SK-N-SH (cell line): ENCODE measurements at places on chromosomes 6 and 20. TPM values are rescaled to one million over a fixed set of nuclear protein-coding genes. Genes with fewer than 3 reads are reported as not detected.

The PTCRA gene
- polyA plus RNA-seq = not detected in 2 replicates

The SAMD10 gene
- 11.0 and 11.6 TPM in 2 replicates for polyA plus RNA-seq

The TRIM39 gene
- 6.5 and 7.4 TPM in 2 replicates for polyA plus RNA-seq

DNA sequence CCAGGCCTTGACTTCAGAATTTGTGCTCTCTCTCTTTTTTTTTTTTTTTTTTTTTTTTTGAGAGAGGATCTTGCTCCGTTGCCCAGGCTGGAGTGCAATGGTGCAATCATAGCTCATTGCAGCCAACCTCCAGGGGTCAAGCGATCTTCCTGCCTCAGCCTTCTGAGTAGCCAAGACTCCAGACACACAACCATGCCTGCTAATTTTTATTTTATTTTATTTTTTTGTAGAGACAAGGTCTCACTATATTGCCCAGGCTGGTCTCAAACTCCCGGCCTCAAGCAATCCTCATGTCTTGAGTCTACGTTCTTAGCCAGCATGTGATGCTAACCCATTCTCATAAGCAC is 19.4 kb downstream of the TGM2 start:
- H3K4me1 ChIP-seq = peaks cover 30% of the 10 kb centered on the region
- no peak overlapping the region for H3K4me3 ChIP-seq
- no peaks in the 10 kb centered on the region for H3K27me3 ChIP-seq
- no peak for DNase-seq

GRCh38 chr20:50918403-50918802 is 12.8 kb downstream of the ADNP start:
- H3K27ac ChIP-seq = peak overlapping the region; percentile 71
- H3K36me3 ChIP-seq = peaks cover 28% of the 10 kb centered on the region
- no peak overlapping the region for H3K4me3 ChIP-seq
- H3K27me3 ChIP-seq = no peaks in the 10 kb centered on the region
- peaks cover 49% of the 10 kb centered on the region for H3K4me1 ChIP-seq

- no peaks in the 10 kb centered on the region for H3K27me3 ChIP-seq
- H3K36me3 ChIP-seq = no peaks in the 10 kb centered on the region
- H3K4me3 ChIP-seq = no peak overlapping the region
- no peak for DNase-seq
- no peaks in the 10 kb centered on the region; the same call in 1 of the 2 replicates for H3K4me1 ChIP-seq
- no peak overlapping the region for H3K27ac ChIP-seq
These were observed 164.3 kb upstream of the OGFRL1 start for GRCh38 chr6:71124340-71124739.

DNA sequence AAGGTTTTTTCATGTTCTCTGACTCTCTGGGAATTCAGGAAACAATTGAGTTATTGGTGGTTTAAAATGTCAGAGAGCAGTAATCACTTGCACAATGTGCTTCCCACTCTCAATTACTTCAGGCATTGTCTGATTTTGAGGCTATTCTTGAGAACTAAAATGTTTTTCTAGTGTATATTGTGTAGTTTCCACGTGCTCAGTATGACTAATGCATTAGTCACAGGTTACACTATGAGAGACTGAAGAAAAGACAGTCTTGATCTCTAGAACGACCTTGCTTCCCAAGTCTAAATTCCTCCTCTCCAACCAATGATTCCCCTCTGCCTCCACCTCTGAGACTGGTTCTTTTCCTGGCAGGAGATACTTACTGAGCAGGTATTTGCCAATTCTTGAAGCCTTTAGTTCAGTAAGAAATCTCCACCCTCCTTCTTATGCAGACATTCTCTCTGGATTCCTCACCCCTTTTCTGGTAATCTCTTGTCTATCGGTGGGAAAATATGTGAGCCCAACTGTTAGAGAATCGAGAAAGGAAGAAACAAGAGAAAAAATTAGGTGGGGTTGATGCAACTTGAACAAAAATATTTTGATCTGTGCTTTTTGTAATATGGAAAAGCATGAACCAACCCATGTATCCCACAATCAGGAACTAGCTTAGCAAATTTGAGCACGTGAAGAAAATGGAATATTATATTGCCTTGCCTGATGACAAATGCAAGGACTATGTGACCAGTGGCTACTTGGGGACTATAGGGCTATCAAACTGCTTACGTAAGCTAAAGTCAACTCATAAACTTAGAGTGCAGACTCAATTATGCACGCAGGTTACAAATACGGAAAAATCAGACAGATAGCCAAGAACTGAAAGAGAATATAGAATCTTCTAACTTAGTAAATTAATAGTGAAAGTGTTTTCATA is 61.1 kb upstream of the SLC22A16 start:
- H3K4me3 ChIP-seq = no peak overlapping the region
- H3K27ac ChIP-seq = peak overlapping the region; percentile 65
- peaks cover 12% of the 10 kb centered on the region for H3K4me1 ChIP-seq
- DNase-seq = no peak
- no peaks in the 10 kb centered on the region for H3K27me3 ChIP-seq
- no peaks in the 10 kb centered on the region for H3K36me3 ChIP-seq

- no peak overlapping the region for H3K27ac ChIP-seq
- H3K27me3 ChIP-seq = no peaks in the 10 kb centered on the region
- H3K4me1 ChIP-seq = peaks cover 10% of the 10 kb centered on the region; the same call in 1 of the 2 replicates
These were observed 75.2 kb upstream of the ADTRP start for GRCh38 chr6:11853678-11854407.

- no peak for DNase-seq
- H3K27ac ChIP-seq = no peak overlapping the region
These were observed 10.7 kb downstream of the ZBTB24 start for GRCh38 chr6:109472132-109472995.

- no peaks in the 10 kb centered on the region for H3K27me3 ChIP-seq
- no peak for DNase-seq
- no peak overlapping the region for H3K4me3 ChIP-seq
- no peaks in the 10 kb centered on the region for H3K4me1 ChIP-seq
- H3K27ac ChIP-seq = no peak overlapping the region
These were observed 23.7 kb downstream of the ACOT13 start for GRCh38 chr6:24690593-24690992.

DNA sequence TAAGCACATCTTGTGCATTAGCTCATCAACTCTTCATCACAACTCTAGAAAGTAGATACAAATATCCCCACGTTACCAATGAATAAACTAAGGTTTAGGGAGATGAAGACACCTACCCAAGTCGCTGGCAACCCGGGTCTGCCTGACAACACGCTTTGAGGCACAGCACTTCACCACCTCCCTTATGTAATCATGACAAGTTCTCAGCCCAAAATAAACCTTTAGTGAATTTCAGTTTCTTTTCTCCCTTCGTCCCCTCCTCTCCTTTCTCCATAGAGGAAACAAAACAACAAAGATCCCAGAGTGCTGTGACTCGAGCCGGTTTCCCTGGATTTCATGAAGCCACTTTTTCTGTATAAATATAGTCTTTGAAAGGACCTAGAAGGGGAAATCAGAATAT is 105.4 kb downstream of the MAFB start:
- no peaks in the 10 kb centered on the region; the same call in 1 of the 2 replicates for H3K27me3 ChIP-seq
- no peak for DNase-seq
- H3K36me3 ChIP-seq = no peaks in the 10 kb centered on the region
